ENCODE measurements at places on chromosomes 3 and 15.

- no peak for DNase-seq
Measured at GRCh38 chr15:26790118-26790517, 17.3 kb upstream of the GABRB3 start.

DNA sequence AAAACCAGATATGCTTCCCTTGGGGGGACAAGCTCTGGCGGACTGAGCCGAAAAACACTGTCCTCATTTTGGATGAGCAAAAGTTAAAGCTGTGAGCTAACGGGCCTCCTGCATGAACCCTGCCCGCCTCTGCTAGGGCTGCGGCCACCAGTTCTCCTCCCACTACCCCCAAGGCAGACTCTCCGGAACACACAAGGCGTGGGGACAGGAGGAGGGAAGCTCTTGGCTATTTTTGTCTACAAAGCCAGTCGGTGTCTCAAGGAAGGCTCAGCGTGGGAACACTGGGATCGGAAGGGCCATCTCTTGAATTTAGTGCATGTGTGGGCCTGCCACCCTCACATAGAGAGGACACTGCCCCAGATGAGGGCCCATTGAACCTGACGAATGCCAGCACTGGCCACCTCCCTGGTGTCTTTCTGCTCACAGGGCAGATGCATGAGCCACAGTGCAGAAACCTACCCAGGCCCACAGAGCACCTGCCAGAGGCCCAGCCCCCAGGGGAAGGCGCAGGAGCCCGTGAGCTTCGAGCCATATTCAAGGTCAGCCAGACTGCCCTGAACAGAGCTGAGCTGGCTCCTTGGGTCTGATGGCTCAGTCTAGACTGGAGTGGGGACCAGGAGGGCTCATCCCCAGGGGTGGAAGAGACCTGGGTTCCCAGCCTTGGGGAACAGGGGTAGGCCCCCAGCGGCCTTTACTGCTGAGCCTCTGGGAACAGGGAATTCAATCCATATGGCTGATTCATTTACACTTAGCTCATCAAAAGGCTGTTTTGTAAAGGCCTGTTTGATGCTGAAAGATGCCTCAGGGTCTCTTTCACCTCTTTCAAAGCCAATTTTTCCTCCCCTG, 38.3 kb downstream of the HCN4 start:
- DNase-seq, result no peak

- DNase-seq, result no peak
Measured at GRCh38 chr3:12751571-12751970, 7.5 kb downstream of the TMEM40 start.

GRCh38 chr15:33968821-33969220, 524 bp downstream of the CHRM5 start:
- DNase-seq, result no peak

GRCh38 chr3:195226900-195227447, 44.0 kb downstream of the XXYLT1 start:
- DNase-seq, result no peak

DNA sequence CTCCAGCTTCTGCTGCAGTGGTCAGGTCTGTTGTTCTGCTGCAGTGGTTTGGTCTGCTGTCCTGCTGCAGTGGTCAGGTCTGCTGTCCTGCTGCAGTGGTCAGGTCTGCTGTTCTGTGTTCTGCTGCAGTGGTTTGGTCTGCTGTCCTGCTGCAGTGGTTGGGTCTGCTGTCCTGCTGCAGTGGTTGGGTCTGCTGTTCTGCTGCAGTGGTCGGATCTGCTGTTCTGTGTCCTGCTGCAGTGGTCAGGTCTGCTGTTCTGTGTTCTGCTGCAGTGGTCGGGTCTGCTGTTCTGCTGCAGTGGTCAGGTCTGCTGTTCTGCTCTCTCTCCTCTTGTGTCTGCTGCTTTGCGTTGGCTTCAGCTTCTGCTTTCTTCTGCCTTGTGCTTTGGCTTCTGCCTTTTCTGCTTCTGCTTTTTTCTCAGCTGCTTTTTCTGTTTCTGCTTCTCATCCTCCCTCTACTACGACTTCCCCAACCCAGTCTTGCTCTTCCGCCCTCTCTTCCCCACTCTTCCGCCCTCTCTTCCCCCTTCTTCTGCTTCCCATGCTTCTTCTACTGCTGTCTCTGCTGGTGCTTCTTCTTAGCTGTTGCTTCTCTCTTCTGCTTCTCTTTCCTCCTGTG, 50.7 kb downstream of the FAM43A start:
- DNase-seq, result no peak

- no peak for DNase-seq
Measured at GRCh38 chr15:90064911-90065681, 37.2 kb downstream of the IDH2 start.

- no peak for DNase-seq
Measured at GRCh38 chr3:125119752-125120378, 64.1 kb upstream of the HEG1 start.

- no peak for DNase-seq
Measured at GRCh38 chr3:124520970-124521369, 209.3 kb upstream of the UMPS start.

GRCh38 chr3:44400771-44401170, 62.2 kb downstream of the TCAIM start:
- no peak for DNase-seq

GRCh38 chr15:101451846-101452245, 37.7 kb downstream of the PCSK6 start:
- DNase-seq, result no peak

DNA sequence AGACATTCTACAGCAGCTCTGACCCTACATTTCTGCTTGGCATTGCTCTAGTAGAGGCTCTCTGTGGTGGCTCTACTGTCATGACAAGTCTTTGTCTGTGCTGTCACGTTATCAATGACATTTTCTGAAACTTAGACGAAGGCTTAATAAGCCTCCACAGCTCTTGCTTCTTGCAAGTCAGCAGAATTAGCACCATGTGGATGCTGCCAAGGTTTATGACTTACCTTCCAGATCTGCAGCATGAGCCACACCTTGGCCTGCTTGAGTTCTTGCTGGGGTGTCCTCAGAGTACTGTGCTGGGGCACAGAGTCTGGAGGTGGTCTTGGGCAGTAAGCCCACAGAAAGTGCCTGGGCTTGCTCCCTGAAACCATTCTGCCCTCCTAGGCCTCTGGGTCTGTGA, 9.8 kb downstream of the RTP1 start:
- DNase-seq, result no peak

DNA sequence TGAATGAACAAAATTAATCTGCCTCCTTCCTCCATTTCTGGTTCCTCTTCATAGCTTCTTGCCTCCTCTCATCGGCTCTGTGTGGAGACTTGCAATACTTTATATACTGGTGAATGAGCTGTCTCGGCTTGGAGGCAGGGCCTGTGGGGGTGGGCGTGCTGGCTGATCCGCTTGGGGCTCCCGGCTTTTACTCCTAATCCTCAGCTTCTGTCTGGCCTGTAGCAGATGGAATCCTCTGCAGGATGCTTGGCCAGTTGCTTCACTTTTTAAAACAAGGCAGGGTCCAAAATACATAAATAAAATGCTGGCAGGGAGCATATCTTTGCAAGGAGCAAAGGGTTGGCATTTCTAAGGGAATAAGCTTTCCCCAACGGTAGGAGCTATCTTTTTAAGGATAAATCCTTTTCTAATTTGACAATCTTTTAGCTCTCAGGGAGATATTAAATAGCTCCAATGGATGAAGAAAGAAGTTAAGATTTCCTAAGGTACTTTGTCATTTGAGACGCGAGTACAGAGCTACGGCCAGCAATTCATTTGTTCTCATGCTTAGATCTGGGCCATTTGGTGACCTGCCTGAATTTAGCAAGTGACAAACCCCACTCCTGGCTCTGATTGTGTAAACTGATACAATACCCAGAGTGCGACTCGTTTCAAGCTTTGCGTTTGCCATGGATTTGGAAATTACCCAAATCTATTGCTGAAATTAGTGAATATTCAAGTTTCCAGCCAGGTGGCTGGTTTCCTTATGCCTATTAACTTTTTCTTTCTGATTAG, 18.9 kb downstream of the SV2B start:
- no peak for DNase-seq

DNA sequence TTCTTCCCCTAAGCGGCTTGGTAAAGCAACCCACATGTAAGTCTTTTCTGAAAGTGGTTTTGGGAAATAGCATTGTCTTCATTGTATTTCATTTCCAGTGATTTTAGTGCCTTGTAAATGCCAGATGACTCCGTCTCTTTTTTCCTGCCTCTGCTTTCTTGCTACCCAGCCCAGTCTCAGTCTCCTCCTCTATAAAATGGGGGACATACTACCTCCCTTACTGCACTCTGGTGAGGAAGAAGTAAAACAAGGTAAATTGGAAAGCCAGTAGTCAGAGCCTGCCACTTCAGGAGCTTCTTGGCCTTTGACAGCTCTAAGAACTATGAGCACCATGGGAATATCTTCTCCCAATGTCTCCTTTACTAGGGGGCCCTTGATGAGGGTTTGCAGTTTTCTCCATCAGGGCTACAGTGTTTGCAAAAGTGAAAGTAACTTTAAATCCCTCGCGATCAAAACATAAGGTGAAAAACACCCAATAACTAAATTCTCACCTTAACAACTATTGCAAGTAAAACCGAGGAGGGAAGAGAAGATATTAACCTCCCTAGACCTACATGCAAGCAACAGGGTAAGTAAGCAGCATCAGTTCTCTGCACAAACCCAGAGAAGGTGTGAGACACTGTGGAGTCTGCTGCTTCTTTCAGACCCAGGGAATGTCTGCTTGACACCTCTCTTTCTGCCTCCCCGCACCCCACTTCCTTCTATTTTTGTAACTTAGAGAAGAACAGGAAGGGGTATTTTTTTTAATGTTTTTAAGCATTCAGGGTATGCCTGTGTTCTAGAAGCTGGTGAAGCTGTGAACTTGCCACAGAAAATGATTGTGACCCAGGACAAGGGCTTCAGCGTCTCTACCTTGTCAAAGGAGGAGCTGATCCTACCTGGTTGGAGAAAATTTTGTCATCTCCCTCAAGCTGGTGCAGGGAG, 159.1 kb upstream of the EOMES start:
- no peak for DNase-seq

DNA sequence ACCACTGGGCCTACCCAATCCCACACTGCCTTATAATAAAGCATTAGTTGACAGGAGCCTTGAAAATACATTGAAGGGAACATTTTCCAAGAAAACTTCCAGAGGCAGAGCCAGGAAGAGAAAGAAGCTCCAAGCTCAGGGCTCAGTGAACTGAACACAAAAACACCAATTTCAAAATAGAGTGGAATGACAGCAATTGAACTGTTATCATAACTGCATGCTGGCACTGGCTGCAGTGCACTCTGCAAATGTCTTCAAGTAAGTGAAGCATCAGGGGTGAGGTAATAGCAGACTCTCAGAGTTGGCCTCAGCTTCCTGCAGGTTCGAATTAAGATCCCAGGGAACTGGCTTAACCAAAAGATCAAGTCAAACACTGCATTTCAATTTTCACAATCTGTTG, 388.0 kb upstream of the WNT5A start:
- DNase-seq, result no peak

DNA sequence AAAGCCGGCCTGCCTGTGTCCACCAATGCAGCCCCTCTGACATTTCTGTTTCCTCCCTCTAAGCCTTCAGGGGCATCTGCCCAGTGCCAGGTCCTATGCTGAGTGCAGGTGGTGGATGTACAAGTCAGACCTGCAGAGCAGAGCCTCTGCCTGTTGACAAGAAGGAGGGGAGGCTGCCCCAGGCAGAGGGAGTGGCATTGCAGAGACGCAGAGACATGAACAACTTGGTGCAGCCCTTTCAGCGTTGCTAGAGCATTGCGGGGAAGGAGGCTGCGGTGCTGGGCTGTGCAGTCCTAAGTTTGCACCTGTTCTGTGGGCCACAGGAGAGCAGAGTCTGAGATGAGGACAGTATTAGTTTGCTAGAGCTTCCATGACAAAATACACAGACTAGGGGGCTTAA, 65.2 kb downstream of the LSM3 start:
- DNase-seq, result no peak

DNA sequence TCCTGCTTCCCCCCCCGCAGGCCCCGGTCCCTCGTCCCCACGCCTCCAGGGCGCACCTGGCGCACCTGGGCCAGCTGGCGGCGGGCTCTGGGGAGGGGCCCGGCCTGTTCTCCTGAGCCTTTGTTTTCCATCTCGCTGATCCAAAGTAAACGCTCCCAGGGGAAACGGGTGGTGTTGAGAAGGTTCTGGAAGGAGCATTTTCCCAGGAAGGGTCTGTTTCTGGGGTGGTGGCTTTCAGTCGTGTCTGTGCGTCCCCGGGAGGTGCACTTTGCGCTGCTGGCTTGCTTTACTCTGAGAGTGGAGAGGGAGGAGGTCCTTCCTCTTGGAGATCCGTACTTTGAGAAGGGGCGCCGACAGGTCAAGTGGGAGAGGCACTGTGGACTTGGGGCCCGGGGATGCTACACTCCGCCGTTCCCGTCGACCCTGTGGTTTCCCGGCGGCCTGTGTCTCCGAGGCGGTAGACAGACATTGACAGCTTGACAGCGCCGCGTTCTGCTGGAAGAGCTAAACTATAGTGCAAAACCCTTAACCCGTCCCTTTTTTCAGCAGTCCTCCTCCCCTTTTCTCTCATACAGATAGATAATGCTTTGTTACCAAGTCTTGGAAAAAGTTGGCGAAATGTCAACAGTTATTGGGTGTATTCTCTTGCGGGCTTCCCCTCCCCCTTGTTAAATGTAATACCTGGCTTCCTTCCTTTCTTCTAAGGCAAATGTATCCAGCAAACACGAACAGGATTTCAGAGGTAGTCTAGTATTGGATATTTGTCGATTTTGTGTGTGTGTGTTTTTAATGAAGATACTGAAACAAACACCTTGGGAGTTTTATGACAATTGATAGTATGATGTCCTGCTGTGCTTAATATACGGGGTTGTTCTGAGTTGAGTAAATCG, 6.5 kb downstream of the TPM1 start:
- peak; percentile 33 for DNase-seq

GRCh38 chr3:148873270-148873927, 8.3 kb downstream of the CPA3 start:
- no peak for DNase-seq

DNA sequence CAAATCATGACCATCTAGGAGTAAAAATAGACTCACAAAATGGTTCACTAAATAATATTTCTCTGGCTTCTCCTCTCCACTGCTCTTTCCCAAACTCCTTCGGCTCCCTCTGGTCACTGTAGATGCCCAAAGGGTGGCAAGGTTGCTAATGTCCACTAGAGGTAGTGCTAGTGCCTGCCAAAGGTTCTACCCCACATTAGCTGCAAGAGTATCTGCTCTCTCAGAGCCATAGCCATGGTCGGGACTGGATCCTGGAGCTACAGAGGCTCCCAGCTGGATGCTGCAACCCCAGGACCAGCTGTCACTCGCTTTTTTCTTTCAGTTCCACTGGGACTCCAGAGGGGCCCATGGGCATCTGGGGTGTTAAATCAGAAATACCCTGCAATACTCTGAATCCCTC, 8.5 kb downstream of the HTR3D start:
- no peak for DNase-seq

DNA sequence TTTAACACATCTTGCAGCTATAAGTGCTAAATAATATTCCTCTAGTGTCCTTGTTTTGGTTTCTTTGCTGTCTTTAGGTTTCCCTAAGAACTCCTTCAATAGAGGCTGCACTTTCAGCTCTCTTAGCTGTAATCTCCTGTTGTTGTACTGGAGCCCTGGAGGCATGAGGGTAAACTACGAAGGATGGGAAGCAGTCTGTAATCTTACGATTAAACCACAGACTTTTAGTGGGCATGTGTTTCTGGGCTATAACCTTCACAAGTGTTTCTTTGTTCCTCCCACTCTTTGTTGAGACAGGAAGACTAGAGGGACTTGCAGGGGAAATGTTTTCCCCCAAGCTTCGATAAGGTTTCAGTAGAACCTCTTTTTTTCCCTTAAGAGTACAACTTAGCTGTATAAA, 1058.1 kb downstream of the NSUN3 start:
- DNase-seq, result peak; percentile 30

Data from Jurkat, Clone E6-1 (cell line).